ENCODE measurements at places on chromosomes 12 and 14.

GRCh38 chr12:749751-750270, 2.6 kb upstream of the WNK1 start:
- no peak for DNase-seq

DNA sequence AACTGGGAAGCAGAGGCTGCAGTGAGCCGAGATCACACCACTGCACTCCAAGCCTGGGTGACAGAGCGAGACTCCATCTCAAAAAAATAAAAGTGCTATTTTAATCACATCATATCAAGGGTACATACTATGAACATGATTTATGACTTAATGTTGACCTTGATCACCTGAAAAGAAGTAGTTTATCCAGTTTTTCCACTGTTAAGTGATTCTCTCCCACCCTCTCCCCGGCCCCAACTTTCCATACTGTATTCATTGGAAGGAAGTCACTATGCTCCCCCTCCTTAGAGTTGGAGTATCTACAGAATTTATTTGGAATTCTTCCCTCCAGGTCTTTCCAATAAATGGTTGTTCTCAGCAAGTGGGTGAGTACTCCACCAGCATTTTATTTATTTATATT, 3.0 kb upstream of the PRMT5 start:
- no peak for DNase-seq

DNA sequence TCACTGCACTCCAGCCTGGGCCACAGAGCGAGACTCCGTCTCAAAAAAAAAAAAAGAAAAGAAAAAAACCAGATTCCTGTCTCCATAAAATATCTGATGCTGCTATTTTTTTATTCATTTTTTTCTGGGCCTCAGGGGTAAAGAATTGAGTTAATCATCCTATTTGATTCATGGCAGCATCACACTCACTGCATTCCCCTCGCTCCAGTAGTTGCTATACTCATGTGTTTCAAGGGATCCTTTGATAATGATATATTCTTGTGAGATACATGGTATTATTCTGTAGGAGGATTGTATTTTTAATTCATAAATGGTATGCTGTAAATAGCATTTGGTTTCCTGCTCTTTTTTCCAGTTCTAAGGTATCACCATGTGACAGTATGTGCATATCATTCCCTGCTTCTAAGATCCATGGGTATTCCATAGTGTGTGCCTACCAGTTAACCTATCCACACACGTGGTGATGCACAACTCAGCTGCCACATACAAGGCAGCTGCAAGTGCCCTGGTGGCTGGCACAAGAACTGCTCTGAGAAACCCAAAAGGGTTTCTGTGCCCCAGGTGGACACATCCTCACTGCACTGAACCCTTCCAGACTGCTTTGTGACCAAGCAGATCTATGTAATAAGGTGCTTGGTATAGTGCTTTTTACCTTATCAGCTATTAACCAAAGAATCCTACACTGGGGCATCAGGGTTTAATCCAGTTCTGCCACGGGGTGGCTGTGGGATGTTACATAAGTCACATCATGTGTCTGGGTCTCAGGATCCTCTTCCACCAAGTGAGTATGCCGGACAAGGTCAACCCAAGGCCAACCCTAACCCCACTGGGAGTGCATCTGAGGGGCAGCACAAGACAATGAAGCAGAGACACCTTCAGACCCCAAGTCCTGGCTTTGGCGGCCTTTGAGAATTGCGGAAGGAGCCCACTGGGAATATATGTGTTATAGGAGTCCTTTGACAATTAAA, 74.6 kb downstream of the ZFP36L1 start:
- no peak for DNase-seq

GRCh38 chr12:19021646-19022045, 107.9 kb upstream of the PLEKHA5 start:
- DNase-seq, result no peak

DNA sequence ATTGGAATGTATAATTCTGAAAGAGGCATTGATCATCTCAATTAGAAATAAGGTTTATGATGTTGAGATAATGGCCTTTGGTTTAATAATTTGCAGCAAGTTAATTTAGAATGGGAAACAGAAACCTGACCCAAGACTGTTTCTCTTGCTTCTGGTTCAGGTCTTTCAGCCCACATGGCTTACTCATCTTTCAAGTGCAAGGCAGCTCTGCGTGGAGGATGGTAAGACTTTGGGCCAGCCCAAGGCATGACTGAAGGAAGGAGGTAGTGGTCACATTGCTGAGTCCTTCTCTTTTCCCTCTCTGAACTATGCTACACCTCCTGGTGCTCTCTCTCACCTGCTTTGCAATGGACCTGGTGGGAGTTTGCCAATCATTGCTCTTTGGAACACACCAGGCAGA, 98.7 kb downstream of the CAND1 start:
- no peak for DNase-seq

- no peak for DNase-seq
These were observed 101.3 kb downstream of the LGMN start for GRCh38 chr14:92646952-92647796.

- DNase-seq, result peak; percentile 85
These were observed 35.8 kb upstream of the LTBP2 start for GRCh38 chr14:74647678-74648461.

DNA sequence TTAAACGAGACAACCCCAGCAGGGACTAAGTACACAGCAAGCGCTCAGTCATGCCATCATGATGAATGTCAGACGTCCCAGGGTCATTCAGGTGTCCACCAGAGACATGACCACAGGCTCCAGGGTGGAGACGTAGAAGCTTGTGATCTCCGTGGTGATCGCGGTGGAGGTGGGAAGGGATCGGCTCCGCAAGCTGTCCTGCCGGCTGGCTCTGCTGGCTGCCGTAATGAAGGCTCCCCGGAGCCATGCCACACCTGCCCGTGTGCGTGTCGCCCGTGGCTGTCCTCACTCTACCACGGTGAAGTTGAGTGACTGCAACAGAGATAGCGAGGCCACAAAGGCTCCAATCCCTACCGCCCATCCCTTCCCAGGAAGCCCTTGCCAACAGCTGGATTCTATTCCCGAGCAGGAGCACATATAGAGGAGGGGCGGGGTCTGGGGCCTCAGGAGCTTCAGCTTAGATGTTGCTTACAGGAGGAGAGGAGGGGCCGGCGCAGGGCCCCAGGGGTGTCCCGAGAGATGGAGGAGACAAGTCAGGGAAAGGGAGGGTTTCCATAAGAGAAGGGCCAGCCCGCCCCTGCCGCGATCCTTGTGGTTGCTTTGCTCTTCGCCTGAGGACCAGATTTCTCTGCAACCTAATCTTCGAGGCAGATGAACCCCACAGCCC, 332.6 kb upstream of the SFSWAP start:
- no peak for DNase-seq

DNA sequence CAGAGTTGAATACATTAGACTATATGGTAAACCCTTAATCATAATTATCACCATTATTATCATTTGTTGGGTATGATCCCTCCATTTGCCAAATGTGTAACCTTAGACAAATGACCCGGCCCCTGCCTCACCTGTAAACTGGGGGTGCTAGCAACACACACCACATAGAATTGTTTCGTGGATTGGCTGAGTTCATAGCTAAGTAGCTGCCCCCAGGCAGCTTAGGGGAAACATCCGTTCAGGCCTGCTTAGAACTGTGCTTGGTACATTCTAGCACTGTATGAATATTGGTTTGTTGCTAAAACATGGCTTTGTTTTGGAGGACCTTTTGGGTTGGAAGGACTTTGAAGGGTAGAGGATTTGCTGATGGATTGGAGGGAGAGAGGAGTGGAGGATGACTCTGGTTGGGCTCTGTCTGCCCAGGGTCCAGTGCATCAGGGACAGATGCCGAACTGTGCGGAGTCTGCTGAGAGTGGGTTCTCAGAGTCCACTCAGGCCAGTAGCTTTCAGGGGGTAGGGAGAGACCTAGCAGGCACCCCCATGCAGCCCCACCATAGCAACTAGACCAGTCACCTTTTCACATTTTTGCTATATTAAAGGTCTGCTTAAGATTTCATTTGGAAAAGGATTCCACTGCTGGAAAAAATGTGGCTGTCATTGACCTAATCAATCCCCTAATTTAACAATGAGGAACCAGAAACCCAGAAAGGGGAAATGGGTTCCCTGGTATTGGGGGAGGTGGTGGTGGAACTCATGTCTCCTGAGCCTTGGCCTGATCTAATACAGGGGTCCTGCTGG, 2.2 kb downstream of the RIN3 start:
- no peak for DNase-seq

DNA sequence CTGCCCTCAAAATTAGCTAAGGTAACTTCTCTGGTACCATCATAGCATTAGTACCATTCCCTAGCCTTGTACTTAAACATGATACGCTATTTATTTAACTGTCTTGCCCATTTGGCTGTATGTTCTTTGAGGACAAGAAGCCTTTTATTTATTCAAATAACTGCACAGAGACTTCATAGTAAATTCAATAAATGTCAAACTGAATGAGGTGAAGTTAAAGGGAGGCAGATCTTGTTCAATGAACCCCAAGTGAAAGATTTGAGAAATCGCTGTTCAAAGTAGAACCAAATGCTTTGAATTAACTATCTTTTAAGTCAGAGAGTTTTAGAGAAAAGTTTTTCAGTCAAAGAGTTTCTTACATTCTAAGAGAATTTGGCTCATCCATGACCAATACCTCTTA, 203.6 kb downstream of the GXYLT1 start:
- no peak for DNase-seq

DNA sequence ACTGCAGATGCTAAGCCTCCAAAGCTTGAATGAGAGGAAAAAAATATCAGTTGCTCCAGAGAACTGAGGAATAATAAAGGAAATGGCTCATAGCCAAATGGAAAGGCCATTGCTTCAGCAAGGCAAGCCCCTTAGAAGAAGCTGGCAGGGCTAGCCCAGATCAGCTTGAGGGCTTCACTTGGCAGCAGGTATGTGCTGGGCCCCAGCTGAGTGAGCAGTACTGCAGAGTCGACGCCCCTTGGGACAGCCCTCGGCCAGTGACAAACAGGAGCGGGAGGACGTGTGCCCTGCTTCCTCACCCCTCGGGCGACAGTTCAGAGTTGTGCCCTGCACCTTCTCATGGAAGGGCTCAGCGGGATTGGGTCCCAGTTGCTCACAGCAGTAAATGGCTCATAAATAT, 1031.2 kb upstream of the TMEM132C start:
- DNase-seq, result no peak

DNA sequence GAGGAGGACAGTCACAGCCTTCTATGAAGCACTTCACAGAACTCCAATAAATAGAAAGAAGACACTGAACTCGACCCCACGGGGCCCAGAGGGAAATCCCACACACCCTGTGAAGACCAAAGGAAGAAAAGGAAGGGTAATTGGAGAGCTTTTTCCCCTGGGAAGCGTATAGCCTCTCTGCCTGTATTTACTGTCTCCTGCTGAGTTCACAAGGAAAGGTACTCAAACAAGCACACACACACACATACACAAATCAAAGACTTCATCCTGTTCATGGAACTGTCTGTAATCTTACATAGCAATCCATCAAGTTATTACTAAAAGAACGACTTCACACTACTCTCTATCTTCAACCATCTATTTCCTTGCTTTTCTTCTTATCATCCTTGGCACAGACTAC, 15.3 kb downstream of the FOXN3 start:
- no peak for DNase-seq

GRCh38 chr12:42010715-42011114, 134.0 kb downstream of the GXYLT1 start:
- no peak for DNase-seq

DNA sequence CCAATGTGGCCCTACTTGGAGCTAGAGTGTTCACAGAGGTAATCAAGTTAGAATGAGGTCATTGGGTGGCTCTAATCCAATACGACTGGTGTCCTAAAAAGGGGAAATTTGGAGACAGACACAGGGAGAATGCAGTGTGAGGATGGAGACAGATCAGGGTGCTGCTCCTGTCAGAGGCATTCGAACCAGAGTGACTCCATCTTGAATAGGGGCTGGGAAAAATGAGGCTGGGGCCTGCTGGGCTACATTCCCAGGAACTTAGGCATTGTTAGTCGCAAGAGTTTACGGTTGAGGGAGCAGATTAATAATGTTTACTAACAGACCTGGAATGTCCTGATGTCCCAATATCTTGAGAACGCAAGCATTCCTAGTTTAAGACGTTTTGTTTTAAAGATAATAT, 20.2 kb downstream of the TNFAIP2 start:
- no peak for DNase-seq

GRCh38 chr12:7433276-7433822, 10.6 kb downstream of the CD163L1 start:
- DNase-seq, result no peak

DNA sequence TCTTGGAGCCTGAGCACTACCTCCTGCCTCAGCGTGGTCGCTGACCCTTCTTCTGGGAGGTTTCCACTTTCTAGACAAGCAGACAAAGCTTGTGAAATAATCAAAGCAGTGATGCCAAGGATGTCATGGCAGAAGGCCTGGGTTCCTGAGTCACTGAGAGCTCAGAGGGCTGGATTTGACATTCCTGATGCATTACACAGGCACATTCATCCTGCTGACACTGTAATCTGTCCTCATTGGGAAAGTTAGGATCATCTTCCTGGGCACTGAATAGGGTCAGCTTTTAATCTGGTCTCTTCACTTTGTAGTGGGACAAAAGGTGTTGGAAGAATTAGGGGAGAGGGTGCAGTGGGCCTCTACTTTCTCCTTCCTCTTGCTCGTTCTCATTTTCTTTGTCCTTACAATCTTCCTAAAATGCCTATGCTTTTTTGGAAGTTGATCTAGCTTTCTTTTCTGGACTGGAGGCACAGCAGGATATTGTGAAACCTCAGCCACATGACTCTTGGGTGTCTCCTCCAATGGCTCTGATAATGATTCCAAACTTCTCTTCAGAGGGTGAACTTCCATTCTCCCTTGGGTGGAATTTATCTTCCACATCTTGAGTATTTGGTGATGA, 29.6 kb downstream of the EEA1 start:
- peak; percentile 65 for DNase-seq

DNA sequence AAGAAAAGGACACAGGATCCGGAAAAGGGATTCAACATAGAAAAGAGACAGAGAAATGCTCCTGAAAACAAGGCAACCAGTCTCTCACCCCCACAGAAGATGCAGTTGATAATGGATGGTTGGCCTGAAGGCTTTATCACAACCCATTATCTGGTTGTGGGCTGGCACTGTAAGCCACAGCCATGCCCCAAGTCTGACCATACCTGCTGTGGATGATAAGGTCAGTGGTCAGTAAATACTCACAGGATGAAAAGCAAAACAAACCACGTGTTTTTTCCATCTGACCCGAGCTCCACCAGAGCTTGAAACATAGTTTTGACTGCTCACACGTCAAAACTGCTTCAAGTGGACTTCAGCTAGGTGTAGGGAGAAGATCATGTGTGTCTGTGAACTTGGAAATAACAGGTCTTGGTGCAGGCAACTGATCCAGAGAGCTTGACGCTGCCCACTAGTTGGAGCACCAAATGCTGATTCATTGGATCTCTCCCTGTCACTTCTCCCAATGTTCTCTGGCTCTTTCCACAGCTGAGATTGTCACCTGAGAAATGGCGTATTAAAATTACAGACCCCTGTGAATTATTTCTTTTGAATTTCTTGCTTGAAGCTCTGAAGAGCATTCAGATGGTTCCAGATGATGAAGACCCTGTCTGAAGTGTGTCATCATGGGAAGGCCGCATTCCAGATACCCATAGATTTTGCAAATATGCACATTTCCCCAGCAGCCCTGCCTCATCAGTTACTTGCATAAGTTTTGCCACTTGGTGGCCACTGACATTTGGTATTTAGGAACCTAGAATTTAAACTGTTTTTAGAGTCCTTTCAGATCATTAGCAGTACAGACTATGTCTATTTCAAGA, 8.5 kb downstream of the TMEM233 start:
- DNase-seq, result no peak

All from NCI-H446 (cell line).